DND-41 (cell line): ENCODE measurements at places on chromosomes 1 and 21.

GRCh38 chr1:1941868-1942752, 23.0 kb upstream of the TMEM52 start:
- DNase-seq: no peak

- DNase-seq: no peak
Measured at GRCh38 chr1:157040802-157041201, 4.7 kb downstream of the ARHGEF11 start.

DNA sequence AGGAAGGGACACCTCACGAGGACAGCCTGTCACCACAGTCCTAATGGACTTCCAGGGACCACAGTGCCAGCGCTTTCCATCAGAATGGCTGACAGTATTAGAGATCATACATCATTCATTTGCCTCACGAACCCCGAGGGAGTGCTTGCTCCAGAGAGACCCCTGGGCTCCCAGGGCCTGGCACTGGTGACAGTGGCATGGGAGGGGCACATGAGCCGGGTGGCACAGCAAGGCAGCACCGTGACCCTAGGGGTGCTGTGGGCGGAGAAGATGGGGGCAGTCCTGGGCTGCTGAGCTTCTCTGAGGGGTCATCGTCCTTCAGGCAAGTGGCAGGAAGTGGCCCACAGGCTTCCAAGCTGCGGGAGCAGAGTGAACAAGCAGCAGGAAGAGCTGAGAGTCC, 16.4 kb upstream of the TSPEAR start:
- no peak for DNase-seq

GRCh38 chr1:230299191-230300006, 126.7 kb downstream of the PGBD5 start:
- DNase-seq: no peak

DNA sequence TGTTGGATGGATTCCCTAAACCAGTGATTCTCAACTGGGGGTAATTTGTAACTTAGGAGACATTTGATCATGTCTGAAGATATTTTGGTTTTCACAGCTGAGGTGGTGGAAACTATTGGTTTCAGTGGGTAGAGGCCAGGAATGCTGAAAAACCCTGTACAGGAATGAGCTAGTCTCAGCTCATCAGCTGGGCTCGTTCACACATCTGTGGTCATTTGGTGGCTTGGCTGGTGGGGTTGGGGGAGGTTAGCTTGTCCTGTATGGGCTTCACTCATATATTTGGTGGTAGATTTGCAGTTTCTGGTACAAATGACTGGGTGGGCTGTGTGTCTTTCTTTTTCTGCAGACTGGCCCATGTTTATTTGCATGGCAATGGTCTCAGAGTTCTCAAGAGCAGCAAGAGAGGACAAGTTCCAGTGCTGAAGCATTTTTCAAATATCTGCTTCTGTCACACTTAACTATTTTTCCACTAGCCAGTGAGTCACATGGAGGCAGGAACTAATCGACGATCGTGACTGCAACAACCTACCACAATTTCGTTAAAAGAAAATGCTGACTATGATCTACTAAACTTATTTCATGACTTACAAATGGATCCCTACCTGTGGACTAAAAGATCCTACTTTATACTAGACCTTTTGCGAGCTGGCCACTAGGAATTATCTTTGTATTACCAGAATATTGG, 321.7 kb upstream of the PLXNA2 start:
- no peak for DNase-seq
